IMR-90 (cell line): ENCODE measurements at places on chromosomes 5 and 9. TPM values are rescaled to one million over a fixed set of nuclear protein-coding genes. Genes with fewer than 3 reads are reported as not detected.

The FOXD4L4 gene
- total RNA-seq, result under 0.01 TPM in 1 of 2 replicates, not detected in the other

The PTGDS gene
- total RNA-seq, result not detected in 2 replicates

The DBH gene
- total RNA-seq, result not detected in 2 replicates

The EXD3 gene
- 1.1 and 1.7 TPM in 2 replicates for total RNA-seq

- DNase-seq, result no peak
Measured at GRCh38 chr5:137596941-137597340, 97.8 kb upstream of the SPOCK1 start.

DNA sequence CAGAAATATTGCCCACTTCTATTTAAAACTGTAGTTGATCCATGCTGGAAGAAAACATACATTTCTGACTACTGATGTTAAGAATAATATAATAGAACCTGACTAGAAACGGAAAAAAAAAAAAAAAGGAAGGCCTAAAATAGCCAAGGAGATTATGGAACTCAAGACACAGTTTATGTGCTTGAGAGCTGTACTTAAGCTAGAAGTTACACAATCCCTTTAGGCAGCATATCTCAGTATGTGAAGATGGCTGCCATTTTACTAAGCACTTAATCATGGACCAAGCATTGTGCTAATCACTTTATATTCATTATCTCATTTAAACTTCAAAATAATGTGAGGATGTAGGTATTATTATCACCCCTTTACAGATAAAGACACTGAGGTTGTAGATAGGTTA is 73.0 kb upstream of the NR4A3 start:
- DNase-seq, result no peak

- no peak for DNase-seq
Measured at GRCh38 chr9:6410633-6411032, 2.4 kb upstream of the UHRF2 start.

- no peak for DNase-seq
Measured at GRCh38 chr9:133986774-133987445, 5.2 kb downstream of the VAV2 start.

- DNase-seq, result no peak
Measured at GRCh38 chr5:166708291-166708690, 1583.2 kb upstream of the WWC1 start.

GRCh38 chr9:1157836-1158235 is 107.7 kb downstream of the DMRT2 start:
- DNase-seq, result no peak

DNA sequence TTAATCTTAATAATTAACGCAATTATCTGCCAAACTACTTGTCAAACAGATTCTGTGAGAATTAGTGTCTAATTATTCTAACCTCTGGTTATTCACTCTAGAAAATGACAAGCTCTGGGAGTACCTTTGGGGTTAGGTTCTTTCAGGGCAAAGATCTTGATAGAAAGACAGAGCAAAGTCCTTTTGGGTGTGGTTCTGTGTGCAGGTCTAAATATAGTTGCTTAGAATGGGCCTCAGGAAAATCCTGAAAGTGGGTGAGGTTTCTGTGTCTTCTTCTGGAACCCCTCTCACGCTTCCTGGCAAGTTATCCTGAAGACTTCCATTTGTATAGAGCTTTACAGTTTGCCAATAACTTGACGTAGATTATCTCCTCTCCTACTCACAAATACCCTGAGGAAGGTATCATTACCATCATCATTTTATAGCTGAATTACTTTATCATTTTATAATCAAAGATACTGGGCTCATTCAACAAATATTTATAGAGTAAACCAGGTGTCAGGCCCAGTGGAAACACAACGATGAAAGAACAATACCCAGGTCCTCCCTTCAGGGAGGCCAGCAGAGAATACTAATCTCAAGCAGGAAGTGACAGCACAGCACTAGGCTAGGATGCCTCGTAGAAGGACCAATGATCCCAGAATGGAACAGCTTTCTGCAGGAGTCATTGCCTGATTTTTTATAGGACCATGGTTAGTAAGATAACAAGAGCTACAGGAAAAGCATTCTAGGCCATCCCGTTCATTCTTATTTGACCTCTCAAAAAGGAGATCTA is 27.6 kb upstream of the LHFPL2 start:
- DNase-seq, result no peak

- DNase-seq, result peak; percentile 96
Measured at GRCh38 chr9:83980395-83981125, at the start of gene RMI1. Gene RMI1 (plus strand): TSS chr9:83980805. CDS start chr9:84000987, 20,182 bp downstream.

GRCh38 chr9:97806721-97807120 is 46.3 kb upstream of the FOXE1 start:
- no peak for DNase-seq

DNA sequence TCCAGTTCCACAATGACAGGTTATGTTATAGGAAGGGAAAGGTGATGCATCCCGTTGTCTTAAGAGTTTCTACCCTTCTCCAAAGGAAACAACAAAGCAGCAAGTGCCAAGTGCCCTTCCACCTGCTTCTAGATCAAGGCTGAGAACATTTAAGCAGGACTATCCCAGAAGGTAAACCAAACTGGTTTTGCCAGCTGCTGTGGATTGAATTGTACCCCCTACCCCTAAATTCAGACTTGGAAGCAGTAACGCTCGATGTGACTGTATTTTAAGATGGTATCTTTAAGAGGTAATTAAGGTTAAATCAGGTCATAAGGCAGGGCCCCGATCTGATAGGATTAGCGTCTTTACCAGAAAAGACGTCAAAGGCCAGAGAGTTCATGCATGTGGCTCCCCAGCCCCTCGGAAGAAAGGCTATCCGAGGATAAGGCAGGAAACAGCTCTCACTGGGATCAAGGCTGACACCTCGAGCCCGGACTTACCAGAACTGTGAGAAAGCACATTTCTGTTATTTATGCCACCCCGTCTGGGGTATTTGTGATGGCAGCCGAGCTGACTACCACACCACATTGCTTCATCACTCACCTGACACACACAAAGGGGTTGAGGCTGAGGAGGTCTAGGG is 179.1 kb upstream of the RAI14 start:
- no peak for DNase-seq
